ENCODE measurements at places on chromosomes 2 and 18.

DNA sequence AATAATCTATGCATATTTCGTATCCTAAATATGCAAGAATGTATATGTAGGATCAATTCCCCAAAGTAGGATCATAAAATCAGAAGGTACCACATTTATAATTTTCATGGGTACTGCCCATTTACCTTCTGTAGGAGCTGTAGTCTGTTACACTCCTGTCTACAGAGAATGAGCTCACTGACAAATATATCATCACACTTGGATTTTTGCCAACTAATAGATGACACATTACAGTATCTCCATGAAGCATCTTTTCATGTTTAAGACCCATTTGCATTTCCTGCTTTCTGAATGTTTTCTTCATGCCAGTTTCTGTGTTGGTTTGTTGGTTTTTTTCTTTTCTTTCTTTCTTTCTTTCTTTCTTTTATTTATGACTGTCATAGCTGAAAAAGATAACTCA is 70.9 kb upstream of the EML6 start:
- no peak for DNase-seq

DNA sequence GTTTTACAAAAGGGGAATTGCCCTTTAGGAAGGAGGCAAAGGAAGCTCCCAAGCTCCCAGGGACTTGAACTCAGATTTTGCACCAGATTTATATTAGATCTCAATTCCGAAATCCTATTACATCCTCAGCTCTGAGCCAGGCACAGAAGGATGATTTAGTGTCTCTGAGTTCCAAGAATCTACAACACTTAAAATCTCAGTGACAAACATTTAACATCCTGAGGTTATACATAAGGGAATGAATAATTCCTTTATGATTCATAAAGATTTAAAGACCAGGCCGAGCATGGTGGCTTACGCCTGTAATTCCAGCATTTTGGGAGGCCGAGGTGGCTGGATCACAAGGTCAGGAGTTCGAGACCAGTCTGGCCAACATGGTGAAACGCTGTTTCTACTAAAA is 16.5 kb upstream of the SLC20A1 start:
- DNase-seq = no peak

DNA sequence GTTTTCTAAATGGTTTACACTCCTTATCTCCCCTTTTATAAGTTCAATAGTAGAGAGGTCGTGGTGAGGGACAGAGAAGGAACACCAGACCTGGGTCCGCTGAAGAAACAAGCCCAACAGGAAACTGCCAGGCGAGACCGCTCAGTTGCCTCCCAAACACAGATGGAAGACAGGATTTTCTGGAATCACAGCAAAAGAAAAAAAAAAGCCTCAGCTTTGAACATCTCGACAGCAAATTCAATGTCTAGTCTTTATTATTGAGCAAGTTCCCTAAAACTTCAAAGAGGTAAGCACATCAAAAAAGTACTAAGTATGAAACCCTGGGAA is 33.5 kb upstream of the GNAL start:
- DNase-seq = no peak

- DNase-seq = no peak
These were observed 90.0 kb upstream of the HS6ST1 start for GRCh38 chr2:128408349-128409305.

DNA sequence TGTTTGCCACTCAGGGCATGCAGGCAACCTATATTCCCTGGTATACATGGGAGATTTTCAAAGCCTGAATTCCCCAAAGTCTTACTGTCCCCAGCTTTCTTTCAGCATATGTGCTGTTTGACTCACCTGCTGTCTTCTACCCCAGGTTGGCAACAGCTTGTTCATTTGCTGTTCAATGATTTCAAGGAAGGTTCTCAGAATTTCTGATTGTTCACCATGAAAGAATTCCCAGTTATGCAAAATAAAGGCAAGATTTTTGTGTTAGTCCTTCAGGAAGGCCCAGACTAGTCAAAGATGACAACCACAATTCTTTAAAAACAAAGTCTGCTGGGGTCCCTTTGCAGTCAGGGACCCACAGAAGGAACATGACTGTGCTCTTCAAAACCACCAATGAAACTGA is 1057.8 kb upstream of the CDH2 start:
- DNase-seq = no peak

- no peak for DNase-seq
These were observed 136.2 kb downstream of the NFATC1 start for GRCh38 chr18:79531926-79532312.

DNA sequence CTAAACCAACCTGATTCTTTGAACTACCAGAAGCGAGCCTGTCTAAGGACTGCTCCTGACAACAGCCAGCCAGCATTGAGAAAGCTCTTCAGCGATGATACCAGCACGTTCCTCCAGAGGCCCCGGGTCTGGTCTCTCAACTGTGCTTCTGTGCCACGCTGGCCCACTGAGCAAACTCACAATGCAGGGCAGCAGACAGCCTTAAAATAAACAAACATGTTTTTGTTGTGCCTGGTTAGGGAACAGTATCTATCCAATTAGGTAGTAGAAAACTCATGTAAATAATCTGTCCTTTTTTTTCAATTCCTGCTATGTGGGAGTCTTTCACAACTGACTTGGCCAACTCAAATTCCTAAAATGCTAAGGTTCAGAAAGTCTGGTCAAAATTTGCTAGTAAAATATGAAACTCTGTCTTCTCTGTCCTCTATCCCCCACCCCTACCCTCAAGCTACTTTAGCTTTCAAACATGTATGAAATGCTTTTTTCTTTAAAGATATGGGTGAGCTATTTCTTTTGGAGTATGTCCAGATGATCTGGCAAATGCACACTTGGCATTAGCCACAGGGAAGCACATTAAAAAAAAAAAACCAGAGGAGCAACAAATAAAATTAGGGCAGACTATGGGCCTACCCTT is 21.4 kb upstream of the EML4 start:
- DNase-seq = no peak

- no peak for DNase-seq
These were observed 651.9 kb upstream of the HS6ST1 start for GRCh38 chr2:128970332-128971116.

GRCh38 chr2:126656431-126657147 is 631 bp downstream of the GYPC start:
- DNase-seq = no peak

DNA sequence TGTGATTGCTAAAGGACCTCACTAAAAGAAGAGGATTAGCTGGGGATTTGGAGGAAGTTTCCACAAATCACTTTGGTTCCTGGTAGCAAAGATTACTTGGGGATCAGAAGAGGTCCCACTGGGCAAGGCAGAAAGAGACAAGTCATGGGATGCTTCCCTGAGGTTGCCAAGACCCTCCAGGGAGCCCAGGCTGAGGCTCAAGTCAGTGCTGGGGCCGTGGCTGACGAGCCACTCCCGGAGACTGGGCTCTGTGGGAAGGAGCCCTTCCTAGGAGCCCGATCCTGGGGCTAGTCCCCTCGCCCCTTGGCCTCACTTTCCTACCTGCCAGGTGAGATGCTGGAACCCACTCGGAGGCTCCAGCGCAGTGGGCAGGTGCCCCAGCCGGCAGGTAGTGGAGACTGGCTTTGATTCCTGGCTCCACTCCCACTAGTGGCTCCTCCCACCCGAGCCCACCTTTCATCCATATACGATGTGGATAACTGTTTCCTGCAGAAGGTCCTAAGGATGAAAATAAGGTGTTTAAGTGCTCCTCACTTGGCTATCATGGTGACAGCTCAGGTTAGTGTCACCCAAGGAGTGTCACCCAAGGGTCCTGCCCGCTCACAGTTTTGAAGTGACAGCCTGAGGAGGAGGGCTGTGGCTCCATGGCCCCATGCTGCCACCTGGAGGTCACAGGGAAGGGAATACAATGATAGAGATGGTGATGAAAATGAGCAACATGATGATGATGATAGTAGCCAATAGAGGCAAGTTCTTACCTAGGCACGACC is 100.5 kb downstream of the CAPN13 start:
- DNase-seq = peak; percentile 74

DNA sequence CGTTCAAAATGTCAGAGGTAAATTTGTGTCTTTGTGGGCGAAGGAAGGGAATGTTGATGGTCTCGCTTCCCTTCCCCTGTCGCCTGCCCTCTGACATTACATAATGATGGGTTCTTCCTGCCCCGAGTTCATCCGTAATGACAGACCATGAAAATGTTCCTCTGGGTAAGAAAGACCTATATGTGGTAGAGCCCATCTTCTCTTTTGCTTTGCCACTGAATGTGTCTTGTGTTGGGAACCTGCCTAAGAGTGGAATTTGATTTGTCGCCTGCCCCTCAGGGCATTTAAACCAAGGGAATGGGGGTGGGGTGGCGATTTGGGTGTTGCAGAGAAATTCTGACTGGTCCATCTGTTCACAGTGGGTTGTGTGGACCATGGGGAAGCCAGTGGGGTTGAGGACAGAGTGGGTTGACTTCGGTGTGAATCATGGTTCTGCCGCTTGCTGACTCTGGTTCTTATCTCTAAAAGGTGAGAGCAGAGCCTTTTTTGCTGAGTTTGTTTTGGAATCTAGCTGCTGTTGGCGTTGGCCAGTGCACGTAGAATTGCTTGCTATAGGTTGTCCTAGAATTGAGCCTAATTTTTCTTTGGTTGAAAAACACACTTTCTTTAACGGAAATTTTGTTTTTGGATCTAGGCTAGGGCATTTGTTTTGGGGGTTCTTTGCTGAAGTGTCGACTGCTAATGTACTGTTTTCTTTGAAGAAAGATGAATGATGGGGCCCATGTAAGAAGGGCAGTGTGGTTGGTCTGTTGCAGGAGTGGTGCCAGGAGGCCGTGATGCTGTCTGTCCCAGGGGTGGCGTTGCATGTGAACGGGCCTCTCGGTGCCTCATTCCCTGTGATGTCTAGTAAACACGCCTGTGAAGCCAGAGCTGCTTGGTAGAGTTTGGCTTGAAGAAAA is 1.3 kb downstream of the INPP4A start:
- DNase-seq = no peak

DNA sequence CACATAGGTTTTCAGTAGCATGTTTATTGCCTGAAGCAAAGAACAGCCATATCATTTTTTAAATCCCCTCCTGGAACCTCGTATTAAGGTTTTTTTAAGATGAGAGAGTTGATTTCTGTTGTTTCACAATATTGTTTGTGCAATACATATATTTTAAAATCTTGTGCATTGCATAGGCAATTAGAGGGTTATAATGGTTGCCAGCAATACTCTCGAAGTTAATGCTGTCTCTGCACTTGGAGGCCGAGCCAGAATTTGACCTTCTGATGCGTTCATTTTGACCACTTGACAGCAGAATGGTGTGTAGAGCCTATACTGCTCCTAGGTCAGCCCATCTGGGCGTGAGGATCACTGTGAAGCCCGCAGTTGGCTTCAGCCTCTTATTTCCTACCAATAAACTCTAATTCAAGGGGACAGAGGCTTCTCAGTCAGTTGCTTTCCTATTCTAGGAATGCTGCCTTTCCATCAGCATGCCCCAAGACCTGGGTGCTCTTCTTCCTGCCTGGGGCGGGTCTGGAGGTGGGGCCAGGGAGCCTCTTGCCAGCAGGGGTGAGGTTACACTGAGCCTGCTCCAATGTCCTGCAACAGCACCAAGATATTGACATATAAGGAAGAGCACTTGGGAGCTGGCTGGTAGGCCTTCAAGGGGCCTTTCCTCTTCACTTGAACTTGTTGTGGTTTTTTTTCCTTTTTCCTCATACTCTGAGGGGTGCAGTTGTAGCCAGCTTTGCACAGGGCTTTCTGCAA is 91.4 kb upstream of the BCL2L11 start:
- DNase-seq = no peak

GRCh38 chr2:173831312-173832229 is 133.6 kb downstream of the SP3 start:
- no peak for DNase-seq

DNA sequence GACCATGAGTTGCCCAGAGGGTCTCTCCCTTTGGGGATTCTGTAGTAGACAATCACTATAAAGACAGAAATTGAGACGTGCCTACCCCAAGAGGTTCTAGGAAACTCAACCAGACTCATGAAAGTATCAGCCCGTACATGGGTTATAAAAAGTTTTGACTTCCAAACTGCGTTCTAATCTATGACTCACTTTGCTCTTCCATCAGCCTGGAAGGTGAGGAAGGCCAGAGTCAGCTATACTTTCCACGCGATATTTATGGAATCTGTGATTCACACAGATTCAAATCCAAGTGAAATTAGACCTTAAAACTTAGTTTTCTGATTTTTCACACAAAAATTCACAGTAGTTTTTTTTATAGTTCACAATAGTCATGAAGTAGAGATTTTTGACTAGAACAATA is 7.7 kb upstream of the LYPD1 start:
- DNase-seq = no peak

- no peak for DNase-seq
These were observed 28.7 kb upstream of the MYCN start for GRCh38 chr2:15911686-15912085.

DNA sequence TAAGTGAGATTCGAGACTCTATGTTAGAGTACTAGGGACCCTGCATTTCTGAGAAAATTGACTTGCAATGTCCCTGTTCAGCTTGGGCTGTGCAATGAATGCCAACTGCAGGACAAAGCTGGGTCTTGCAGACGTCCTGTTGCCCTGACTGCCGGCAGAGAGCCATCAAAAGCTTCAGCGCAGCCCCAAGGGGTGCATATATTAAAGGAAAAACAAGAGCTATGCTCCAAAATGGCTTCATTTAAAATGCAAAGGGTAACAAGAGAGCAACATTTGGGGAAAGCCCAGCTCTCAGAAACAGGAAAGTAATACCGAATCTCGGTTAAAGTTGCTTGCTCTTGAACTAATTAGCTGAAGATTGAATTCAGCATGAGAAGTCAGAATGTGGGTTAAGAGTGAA is 110.9 kb upstream of the PNPT1 start:
- no peak for DNase-seq

DNA sequence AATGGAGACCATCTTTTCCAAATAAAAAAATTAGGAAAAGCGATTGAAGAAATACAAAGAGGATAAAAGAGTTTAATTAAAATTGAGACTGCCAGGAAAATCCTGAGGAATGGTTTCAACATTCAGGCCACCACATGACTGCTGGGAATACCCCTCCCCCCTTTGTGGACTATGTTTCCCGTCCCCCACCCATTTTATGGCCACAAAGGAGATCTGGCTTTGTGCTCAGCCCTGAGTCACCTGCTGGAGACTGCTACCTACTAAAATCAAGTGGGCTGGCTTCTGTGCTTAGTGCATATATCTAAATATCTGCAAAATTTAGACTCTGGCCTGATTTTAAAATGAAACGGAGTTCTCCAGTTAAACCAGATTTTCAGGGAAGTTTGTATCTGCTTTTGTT is 10.1 kb downstream of the RND3 start:
- DNase-seq = no peak

GRCh38 chr2:167686691-167687090 is 560.7 kb downstream of the STK39 start:
- no peak for DNase-seq

- no peak for DNase-seq
These were observed 24.3 kb downstream of the GALNT1 start for GRCh38 chr18:35605686-35606417.

GRCh38 chr18:62438402-62438801 is 84.4 kb upstream of the ZCCHC2 start:
- no peak for DNase-seq

- DNase-seq = no peak
These were observed 10.4 kb downstream of the CERKL start for GRCh38 chr2:181646415-181646987.

- peak; percentile 72 for DNase-seq
These were observed 22.2 kb upstream of the ITSN2 start for GRCh38 chr2:24382363-24383073.

Data from NCI-H345 (cell line).